ENCODE measurements at places on chromosomes 6 and 20.

DNA sequence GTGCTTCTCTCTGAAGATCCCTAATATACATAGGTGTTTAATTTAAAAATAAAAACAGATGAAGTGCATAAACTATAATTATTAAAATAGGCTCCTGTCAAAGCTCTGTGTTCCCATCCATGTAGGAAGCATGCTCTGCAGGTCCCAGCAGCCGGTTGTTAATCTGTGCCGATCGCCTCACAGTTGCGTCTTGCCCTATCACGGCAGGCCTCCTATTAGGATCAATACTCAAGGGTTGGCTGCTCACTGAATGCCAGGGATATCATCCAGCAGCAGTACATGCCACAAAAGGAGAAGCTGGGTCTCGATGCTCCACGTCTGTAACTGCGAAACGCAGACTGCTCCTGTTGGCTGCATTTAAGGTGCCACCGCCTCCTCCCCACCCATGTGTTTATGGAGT, 369.8 kb downstream of the CDH4 start:
- DNase-seq, result no peak

DNA sequence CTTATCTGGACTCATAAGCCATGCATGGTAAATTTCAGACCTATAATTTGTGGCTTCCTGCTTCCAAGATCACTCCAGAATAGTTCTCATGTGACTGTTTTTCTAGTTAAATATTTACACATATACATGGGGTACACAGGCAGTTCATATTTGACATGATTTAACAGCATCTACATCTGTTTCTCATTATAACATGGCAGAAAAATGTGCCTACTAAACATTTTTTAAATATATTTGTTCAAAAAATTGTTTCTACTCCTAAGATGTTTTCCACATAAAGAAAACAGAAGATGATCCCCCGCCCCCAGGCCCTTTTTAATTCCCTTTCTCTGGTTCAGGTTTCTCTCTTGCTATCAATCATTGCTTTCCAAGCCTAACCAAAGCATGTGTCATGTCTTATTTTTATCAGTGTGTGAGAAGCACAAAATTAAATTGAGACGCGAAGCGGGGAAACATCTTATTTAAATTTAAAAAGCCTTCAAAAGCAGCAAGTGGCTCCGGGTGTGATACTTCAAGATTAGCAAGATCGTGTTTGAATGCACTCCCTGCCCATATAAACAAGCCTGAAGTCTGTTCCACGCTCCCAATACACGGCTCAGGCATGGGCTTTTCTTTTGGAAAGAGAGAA, 37.3 kb downstream of the IPCEF1 start:
- DNase-seq, result no peak

- no peak for DNase-seq
Measured at GRCh38 chr20:24751551-24751950, 197.5 kb upstream of the CST7 start.

GRCh38 chr6:143506620-143507019, 4.9 kb downstream of the FUCA2 start:
- no peak for DNase-seq

- DNase-seq, result no peak
Measured at GRCh38 chr20:33830371-33830770, 19.2 kb downstream of the CHMP4B start.

DNA sequence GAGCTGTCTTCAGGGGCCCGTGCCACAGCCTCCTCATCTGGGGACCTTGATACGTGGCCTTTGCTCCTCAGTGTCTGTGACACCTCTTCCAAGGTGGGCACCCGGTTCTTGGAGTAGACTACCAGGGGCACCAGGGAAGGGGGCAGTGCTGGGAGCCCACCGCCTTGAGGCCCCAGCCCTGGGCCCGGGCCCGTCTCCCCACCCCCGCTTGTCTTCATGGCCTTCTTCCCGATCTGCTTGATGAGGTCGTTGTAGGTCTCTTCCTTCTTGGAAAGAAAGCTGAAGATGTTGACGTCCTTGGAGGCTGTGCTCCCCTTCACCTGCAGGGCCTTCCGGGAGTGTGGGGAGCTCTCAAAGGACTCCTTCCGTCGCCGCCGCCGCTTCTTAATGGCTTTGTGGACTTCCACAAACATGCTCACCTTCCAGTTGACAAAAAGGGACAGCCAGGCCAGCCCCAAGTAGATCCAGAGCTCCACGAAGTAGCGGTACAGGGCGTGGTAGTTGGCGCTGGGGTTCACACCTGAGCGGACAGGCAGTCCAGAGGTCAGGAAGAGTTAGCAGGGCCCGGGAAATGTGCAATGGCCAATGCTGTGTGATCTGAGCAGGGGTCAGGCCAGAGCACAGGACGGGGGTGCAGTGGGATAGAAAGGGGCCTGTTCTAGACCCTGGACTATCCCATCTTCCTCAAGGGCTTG, 37.9 kb downstream of the KCNK5 start:
- DNase-seq, result no peak

- no peak for DNase-seq
Measured at GRCh38 chr6:129485746-129486145, 224.2 kb downstream of the ARHGAP18 start.

DNA sequence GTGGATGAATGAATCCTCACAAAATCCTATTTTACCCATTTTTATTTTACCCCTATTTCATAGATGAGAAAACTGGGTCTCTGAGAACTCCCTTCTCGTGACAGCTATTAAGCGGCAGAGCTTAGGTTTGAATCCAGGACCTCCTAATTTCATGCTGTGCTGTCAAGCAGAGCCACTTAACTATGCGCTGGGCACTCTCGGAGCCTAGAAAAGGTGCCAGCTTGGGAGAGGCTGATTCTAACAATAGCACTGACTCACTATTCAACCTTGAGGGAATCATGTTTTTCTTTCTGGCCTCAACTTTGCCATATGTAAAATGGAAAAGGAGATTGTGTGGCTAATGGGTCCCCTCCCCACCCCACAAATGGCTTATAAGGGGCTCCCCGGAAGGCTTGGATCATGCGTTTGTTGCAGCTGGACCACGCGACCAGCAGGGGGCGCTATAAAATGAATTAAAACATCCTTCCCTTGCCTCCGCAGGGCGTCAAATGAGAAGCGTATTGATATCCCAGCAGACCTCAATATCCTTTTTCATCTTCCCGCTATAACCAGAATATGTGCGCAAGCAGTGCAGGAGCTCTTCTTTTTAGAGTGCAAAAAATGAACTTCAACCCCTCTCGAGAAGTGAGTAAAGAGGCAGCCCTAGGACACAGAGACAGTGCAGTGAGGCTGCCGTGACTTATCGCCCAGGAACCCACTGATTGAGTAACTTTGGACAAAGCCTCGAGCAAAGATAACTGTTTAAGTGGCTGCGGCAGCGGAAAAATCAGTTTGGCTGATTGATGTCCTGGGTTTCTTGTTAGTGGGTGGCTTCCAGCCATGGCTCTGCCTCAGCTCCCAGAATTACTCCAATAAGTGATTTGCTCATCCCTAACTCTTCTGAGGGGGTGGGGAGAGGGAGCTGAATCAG, 12.8 kb upstream of the PDYN start:
- DNase-seq, result peak; percentile 36

DNA sequence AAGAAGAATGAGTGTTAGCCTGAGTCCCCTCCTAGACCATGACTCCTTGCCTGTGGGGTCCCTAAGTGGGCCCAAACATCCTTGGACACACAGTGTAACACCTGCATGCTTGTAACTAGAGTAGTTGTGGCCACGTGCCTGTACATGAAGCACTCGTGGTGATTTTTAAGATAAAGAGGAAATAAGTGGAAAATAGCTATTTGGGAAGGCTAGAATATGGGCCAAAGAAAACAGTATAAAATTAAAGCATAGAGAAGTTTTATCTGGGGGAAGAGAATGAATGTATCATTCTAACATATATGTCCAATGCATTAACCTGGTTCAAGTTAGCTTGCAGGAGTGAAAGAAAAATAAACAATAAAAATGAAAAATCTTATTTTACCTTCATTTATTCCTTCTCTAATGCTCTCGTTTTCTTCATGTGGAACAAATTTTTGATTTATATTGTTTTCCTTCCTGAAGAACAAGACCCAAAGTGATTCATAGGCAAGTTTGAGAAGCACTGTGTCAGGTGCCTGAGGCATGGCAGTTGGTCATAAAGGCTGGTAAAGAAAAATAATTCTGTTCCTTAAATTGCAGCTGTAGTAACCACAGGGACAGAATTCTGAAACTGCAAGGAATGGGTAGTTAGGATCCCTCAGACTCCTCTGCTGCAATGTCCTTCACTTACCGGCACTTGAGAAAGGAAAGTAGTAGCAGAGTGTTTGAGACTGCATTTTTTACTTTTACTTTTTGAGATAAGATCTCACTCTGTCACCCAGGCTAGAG, 8.5 kb upstream of the CST3 start:
- DNase-seq, result no peak

- DNase-seq, result peak; percentile 75
Measured at GRCh38 chr6:42315991-42316970, 98.6 kb upstream of the MRPS10 start.

DNA sequence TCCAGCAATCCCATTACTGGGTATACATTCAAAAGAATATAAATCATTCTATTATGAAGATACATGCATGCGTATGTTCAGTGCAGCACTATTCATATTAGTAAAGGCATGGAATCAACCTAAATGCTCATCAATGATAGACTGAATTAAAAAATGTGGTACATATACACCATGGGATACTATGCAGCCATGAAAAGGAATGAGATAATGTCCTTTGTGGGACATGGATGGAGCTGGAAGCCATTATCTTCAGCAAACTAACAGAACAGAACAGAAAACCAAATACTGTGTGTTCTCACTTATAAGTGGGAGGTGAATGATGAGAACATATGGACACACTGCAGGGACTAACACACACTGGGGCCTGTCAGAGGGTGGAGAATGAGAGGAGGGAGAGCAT, 261.6 kb downstream of the GMDS start:
- no peak for DNase-seq

- no peak for DNase-seq
Measured at GRCh38 chr6:14107000-14107399, 10.6 kb upstream of the CD83 start.
